ENCODE measurements at places on chromosomes 3 and 15. TPM values are rescaled to one million over a fixed set of nuclear protein-coding genes. Genes with fewer than 3 reads are reported as not detected.
A peak's percentile ranks its signal among the peaks of the same experiment; 100 is the strongest.

The BTLA gene
- 0.45 TPM for total RNA-seq

The RETNLB gene
- not detected for total RNA-seq

The DUOXA2 gene
- total RNA-seq, result not detected

The DGKG gene
- 14.9 TPM for total RNA-seq

The ICE2 gene
- 83.6 TPM for total RNA-seq

The TMEM207 gene
- not detected for total RNA-seq

The LSAMP gene
- total RNA-seq, result 50.2 TPM

The MORC1 gene
- total RNA-seq, result 0.36 TPM

The MESP2 gene
- total RNA-seq, result 0.27 TPM

The RAB43 gene
- total RNA-seq, result 3.4 TPM

The UACA gene
- 43.5 TPM for total RNA-seq

The FBXO40 gene
- not detected for total RNA-seq

GRCh38 chr3:100957261-100957986 lies 35.8 kb downstream of the ABI3BP start:
- no peak for DNase-seq

DNA sequence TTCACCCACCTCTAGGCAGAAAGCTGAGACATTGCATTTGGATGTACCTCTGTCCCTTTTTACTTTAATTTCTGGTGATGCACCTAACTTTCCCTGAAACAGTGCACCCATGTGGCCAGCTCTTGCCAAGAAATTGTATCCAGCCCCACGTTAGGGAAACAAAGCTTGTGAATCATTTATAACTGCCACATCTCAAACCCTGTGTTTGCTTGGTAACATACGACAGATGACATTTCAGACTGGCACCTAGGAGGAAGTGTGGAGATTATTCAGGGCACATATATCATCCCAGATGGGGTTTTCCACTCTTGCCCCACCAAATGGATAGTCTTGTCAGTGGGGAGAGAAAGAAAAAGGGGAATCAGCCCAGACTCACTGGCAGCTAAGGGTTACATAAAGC lies 2.1 kb downstream of the CYB561D2 start:
- DNase-seq, result no peak

DNA sequence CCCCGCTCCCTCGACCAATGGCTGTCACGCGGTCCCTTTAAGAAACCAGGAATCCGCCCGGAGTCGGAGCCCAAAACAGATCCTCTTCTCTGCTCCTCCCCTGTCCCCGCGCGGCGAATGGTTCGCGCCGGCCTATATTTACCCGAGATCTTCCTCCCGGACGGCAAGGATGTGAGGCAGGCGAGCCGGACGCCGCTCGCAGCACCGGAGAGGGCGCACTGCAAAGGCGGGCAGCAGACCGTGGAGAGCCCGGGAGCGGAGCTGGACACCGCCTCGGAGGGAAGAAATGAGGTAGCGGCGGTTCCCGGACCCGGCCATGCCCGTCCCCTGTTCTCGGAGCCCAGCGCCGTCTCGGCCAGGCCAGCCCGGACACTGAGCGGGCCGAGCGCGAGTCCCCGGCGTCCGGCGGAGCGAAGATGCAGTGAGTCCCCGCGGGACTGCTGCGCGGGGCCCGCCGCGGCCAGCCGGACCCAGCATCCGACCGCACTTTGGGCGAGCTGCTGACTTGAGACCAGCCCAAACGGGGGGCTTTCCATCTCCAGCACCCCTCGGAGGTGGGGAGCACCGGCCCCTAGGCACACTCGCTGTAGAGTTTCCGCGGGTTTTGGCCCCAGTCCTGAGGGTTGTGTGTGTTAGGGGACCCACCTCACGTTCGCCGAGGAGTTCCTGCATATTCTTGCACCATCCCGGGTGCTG lies at the start of gene FAM43A:
Gene FAM43A (plus strand): TSS at position 166 of the 696 bp plus-strand sequence. CDS start 944 bp downstream, outside the sequence.
- peak; percentile 96 for DNase-seq

DNA sequence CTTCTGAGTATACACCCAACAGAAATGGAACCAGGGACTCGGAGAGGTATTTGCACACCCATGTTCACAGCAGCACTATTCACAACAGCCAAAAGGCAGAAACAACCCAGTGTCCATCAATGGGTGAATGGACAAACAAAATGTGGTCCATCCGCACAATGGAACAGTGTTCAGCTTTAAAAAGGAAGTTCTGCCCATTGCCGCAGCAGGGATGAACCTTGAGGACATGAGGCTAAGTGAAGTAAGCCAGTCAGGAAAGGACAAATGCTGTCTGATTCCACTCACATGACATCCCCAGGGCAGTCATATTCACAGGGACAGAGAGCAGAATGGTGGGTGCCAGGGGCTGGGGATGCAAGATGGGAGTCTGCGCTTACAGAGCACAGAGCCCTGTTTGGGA lies 7.5 kb downstream of the IQSEC1 start:
- DNase-seq, result no peak

DNA sequence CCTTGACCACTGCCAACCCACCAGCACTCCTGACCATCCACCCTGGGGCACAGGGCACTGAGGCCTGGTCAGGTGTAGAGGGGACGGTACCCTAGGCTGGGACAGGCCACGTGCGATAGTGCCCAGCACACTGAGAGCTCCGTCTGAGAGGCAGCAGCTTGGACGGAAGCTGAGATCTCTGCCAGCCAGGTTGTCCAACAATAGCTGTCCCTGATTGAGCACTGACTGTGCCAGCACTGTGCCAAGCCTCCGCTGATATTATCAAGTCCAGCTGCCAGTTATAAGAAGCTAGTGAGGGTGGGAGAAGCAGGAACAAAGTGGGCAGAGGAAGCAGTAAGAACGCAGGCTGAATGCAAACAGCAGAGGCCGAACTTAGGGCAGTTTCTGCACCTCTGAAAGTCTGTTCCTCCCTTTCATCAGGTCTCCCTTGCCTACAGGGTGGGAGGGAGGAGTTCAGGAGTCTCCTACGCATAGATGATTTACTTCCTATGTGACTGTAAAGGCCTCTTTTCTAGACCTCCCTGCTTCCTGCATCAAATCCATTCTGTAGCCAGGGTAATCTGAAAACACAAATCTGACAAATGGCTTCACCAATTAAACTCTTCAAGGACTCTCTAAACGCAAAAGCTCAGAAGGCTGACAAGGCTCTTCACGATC lies 29.7 kb downstream of the MRPS11 start:
- DNase-seq, result peak; percentile 51

- DNase-seq, result peak; percentile 5
Measured at GRCh38 chr15:62165104-62165792, at the start of gene C2CD4B. C2CD4B (minus strand) TSS chr15:62165285; CDS start chr15:62164984, 301 bp downstream.

GRCh38 chr3:38599886-38600285 lies 49.6 kb downstream of the SCN5A start:
- DNase-seq, result no peak

DNA sequence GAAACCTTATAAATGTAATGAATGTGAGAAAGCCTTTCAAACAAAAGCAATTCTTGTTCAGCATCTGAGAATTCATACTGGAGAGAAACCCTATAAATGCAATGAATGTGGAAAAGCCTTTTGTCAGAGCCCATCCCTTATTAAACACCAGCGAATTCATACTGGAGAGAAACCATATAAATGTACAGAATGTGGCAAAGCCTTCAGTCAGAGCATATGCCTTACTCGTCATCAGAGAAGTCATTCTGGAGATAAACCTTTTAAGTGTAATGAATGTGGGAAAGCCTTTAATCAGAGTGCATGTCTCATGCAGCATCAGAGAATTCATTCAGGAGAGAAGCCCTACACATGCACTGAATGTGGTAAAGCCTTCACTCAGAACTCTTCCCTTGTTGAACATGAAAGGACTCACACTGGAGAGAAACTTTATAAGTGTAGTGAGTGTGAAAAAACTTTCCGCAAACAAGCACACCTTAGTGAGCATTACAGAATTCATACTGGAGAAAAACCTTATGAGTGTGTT lies 5.3 kb downstream of the ZNF501 start:
- no peak for DNase-seq

GRCh38 chr3:77096145-77096544 lies 56.2 kb downstream of the ROBO2 start:
- DNase-seq, result no peak

GRCh38 chr3:132637590-132637989 lies 22.0 kb downstream of the ACAD11 start:
- DNase-seq, result no peak

DNA sequence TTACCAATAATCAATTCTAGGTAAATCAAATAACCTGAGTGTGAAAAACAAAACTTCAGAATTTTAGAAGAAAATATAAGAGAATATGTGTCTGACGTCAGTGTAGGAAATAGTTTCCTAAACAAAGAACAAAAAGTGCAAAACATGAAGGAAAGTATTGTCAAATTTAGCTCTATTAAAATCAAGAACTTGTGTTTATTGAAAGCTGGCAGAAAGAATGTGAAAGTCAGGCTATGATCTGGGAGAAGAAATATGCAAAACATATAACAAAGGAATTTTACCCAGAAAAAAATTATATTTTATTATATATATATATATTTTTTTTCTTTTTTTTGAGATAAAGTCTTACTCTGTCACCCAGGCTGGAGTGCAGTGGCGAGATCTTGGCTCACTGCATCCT lies 129.1 kb upstream of the ANKRD28 start:
- DNase-seq, result no peak

- DNase-seq, result no peak
Measured at GRCh38 chr3:30625541-30626438, 19.4 kb downstream of the TGFBR2 start.

DNA sequence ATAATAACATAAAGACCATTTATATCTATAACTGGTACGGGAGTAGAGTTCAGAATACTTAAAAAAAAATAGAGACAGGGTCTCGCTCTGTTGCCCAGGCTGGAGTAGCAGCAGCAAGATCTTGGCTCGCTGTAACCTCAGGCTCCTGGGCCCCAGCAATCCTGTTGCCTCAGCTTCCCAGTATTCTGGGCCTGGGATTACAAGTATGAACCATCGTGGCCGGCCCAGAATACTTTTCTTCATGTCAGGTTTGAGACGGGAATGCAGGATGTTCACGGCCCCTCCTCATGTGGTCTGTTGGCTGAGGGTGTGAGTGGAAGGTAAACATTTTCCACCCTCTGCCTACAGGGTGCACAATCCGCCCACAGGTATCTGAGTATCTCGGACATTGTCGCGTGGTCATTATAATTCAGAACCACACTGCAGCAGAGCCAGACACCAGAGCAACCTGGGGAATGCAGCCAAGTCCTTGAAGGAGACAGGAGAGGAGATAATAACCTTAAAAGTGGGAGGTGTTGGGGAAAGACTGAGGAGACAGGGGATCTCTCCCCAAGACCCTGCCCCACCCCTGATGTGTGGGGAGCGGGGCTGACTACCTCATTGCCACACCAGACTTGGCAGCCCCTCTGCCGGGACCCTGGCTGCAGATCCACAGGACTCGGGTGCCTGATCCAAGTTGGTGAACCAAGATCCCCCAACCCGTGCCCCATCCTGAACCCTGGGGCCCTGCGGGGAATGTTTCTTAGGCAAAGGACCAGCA lies 106.8 kb downstream of the ADCY5 start:
- no peak for DNase-seq

DNA sequence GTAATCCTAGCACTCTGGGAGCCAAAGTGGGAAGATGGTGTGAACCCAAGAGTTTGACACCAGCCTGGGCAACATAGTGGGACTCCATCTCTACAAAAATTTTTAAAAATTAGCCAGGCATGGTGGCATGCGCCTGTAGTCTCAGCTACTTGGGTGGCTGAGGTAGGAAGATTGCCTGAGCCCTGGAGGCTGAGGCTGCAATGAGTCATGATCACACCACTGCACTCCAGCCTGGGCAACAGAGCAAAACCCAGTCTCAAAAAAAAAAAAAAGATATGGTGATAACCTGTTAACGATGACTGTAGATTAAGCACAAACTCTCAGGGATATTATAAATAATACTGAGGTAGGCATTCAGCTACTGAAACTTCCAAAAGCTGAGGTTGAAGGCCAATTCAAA lies 107.5 kb downstream of the SLC49A4 start:
- DNase-seq, result no peak

- DNase-seq, result no peak
Measured at GRCh38 chr3:138113326-138113725, 2.1 kb downstream of the DZIP1L start.

- DNase-seq, result peak; percentile 56
Measured at GRCh38 chr3:38029400-38030125, at the start of gene PLCD1. PLCD1 (minus strand) TSS chr3:38029642; CDS start chr3:38029539, 103 bp downstream.

- no peak for DNase-seq
Measured at GRCh38 chr15:60914360-60914759, 314.7 kb downstream of the RORA start.

DNA sequence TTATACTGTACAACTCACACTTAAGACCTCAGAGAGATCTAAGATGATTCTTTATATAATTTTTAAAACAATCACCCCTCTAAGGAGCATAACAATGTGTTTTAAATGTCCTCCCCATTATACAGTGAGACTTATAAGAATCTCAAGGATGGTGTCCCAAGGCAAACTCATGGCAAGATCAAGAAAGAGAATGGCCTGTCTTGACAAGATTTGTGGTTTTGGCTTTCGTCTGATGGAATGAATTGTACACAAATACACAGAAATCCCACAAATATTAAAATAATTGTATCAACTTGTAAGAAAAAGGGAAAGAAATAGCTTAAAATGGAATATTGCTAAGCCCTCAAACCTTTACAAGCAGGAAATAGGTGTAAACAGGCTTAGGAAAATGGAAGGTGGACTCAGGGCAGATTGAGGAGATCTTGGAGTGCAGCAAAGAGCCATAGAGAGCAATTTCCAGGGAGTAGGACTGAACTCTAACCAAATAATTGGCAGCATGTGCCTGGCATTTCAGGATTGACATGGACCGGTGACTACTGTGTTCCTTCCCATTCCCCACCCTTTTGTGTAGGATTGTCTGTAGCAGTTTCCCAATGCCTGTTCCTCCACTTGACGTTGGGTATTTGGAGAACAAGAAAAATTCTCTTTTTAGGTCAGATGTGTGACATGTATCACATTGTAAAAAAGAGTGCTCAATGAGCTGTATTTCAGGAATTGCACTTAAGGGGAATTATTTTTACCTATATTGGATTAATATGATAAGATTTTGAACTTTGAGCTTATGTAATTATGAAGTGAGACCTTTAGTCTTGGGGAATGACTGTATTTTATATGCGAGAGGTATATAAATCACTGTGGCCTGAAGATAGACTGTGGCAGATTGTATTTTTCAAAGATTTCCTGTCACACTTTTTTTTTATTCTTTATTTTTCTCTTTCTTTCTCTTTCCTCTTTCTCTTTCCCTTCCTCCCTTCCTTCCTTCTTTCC lies 317.8 kb upstream of the SLITRK3 start:
- DNase-seq, result no peak

DNA sequence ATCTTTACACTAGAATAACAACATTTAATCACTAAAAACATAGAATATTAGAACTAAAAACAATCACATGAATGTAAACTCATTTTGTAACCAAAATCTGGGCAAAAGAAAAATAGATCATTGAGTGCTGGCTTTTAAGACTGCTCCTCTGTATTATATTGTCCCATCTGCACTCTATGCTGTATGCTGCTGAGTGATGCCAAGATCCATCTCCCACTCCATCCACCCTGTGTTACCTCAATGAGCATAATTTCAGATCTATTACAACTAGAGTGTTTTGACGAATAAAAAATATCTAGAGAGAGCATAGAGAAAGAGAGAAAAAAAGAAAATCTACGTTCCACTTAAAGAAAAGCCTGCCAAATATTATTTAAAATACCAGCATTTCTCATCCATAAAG lies 1060.4 kb downstream of the ZPLD1 start:
- no peak for DNase-seq
